NCI-H1105 (cell line): ENCODE measurements at places on chromosomes 4 and X.

DNA sequence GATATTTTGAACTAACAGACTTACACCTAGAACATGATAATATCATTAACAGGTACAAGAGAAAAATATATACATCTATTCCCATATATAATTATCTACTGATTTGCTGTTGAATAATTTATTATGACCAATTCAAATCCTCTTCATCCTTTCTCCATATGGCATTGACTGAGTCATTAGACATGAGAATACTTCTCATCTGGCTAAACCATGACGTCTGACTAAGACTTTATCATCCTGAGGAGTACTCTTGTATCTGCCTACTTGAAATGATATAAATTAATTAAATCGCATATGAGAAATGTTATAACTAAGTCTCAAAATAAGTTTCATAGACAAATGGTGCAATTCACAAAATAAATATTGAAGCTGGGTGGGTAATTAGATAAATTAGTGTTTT, 67.4 kb downstream of the EMCN start:
- no peak for DNase-seq

DNA sequence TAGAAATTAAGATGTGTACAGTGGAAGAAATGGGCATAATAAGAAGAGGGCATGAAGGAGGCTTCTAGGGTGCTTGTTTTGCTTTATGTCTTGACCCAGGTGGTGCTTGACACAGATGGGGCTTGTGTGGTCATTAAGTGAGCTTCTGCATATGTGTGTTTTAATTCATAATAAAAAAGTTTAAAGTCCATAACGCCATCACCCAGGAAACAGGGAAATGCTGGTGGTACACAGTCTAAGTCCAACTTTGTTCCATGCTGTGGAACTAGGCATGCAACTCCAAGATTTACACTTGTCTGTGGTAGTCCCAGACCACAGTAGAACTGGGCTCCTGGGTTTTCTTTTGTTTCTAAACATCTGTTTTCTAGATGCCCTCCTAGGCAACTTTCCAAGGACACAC, 511.9 kb downstream of the MID1IP1 start:
- no peak for DNase-seq

- no peak for DNase-seq
Measured at GRCh38 chr4:19095491-19096046, 1074.0 kb upstream of the LCORL start.

GRCh38 chr4:61619528-61619927, 419.4 kb downstream of the ADGRL3 start:
- DNase-seq, result no peak

DNA sequence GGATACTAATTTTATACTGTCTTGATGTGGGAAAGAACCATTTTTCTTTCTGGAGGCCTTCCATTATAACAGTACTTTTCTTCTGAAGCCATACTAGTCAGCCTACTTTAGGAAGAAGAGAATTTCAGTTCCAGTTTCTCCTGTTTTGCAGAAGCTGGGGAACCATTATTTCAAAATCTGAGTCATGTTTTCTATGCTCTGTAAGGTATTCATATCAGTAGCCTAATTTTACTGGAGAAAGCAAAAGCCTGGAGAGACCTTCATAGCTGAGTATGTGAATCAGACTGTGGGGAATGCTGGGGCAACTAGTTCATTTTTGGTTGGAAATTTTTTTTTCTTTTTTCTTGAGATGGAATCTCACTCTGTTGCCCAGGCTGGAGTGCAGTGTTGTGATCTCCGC, 22.4 kb downstream of the AFF1 start:
- no peak for DNase-seq

- DNase-seq, result no peak
Measured at GRCh38 chr4:41750626-41751448, 2.3 kb upstream of the PHOX2B start.

- DNase-seq, result no peak
Measured at GRCh38 chr4:80136270-80136669, 61.0 kb upstream of the PRDM8 start.

GRCh38 chr4:8376361-8377102, 64.0 kb downstream of the ACOX3 start:
- no peak for DNase-seq

GRCh38 chr4:173531086-173531965, 1.3 kb upstream of the HAND2 start:
- no peak for DNase-seq

- DNase-seq, result no peak
Measured at GRCh38 chr4:4641661-4642495, 100.0 kb upstream of the STX18 start.

GRCh38 chrX:13167481-13168231, 123.2 kb upstream of the FAM9C start:
- no peak for DNase-seq

DNA sequence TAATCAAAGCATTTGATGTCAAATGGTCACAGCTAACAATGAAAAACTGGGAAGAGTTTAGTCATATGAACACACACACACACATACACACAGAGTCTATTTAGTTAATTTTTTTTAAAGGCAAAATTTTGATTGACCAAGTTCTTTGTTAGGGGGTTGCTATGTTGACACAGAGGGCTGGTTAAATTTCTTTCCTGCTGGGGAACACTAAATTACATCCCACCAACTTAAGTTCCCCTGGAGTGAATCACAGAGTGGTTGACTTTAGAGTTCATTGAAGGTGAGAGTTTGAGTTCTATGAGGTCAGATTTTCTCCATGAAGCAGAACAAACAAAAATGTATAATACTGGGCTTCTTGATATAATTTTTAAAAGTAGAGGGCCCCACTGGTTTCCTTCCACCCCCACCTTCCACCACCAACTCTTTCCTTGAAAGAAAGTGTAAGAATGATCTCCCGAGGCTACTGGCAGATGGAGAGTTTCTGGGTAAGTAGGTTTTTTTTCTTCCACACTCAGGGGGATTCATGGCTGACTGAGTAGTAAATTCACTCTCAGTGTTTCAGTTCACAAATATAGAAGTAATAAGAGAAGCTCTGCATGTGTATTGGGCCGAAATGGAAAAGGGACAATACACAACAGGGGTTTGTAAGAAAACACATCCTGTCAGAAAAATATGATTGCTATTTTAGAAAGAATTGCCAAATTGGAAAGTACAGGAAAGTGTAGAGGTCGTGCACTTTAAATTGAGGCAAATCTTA, 917.0 kb upstream of the LCORL start:
- DNase-seq, result no peak

DNA sequence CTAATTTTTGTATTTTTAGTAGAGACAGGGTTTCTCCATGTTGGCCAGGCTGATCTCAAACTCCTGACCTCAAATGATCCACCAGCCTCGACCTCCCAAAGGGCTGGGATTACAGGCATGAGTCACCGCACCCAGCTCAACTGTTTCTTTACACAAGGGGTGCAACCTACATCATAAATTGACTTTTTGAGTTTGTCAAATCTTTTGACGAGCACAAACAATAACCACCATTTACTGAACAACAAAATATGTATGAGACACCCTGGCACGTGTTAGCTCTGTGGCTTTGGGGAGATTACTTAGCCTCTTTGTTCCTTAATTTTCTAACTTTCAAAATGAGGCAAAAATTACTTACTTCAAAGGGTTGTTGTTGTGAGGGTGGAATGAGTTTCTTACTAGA, 23.5 kb upstream of the SLC34A2 start:
- DNase-seq, result no peak

GRCh38 chrX:146189371-146189770, 371.7 kb downstream of the SLITRK2 start:
- no peak for DNase-seq

DNA sequence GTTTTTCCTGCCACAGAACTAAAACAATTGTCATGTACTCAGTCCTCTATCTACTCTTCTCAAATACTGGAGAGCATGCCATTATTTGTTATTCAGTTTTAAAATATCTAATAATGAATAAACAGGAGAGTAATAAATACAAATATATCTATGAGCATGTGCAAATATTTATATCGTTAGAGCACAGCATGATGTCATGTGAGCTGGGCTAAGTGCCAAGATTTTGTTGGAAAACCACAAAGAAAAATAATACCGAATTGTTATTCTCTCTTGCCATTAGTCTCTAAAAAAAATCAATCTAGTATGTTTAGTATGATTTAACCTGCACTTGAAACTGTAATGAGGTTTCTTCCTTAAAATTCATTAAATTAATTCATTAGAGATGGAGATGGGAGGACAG, 97.3 kb downstream of the DDX60 start:
- DNase-seq, result peak; percentile 19

DNA sequence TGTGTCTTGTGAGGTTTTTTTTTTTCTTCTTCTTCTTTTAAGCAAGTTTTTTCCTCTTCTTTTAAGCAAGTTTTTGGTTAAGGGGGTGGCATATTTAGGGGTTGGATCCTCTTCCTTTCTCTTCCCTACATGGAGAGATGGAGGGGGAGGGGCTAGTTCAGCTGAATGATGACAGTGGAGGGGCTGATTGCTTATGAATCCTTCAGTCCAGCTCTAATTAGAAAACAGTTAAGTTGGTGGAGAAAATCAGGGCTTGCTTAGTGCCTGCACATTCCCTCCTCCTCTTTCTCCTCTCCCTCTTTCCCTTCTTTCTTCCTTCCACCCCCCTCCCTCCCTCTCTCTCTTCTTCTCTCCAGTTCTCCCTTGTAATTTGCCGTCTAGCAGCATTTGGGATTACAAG, 4.4 kb upstream of the HAND2 start:
- DNase-seq, result no peak

DNA sequence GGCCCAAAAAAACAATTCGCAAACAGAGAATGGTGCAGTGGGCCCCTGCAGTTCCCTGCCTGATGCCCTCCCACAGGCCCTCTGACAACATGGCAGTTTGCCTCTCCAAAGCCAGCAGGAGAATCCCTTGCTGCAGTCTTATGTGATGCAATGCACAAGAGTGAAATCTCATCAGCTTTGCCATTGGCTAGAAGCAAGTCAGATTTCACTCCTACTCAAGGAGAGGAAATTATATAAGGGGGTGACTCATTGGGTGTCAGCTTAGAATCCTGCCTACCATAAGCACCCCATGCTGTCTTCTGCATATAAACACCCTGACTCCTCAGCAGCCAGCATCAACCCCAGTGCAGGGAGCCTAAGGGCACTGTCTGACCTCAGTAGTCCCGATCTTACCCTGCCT, 157.3 kb upstream of the LDB2 start:
- DNase-seq, result no peak
